ENCODE measurements at places on chromosomes 6 and 20.

DNA sequence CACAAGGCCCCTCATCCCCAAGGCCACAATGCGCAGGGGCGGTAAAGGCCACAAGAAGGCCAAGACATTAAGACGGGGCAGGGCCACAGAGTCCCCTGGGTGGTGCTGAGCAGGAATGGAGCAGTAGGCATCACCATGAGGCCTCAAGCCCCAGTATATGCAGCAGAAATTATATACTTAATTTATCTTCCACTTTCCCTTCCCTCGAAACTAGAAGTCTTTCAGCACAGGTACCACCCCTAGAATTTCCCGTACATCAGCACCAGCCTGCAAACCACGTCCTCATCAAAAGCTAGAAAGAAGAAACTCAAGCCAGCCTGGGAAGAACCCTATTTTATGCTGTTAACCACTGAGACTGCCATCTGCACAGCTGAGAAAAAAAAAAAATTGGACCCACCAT is 89.4 kb downstream of the PLG start:
- DNase-seq: no peak

DNA sequence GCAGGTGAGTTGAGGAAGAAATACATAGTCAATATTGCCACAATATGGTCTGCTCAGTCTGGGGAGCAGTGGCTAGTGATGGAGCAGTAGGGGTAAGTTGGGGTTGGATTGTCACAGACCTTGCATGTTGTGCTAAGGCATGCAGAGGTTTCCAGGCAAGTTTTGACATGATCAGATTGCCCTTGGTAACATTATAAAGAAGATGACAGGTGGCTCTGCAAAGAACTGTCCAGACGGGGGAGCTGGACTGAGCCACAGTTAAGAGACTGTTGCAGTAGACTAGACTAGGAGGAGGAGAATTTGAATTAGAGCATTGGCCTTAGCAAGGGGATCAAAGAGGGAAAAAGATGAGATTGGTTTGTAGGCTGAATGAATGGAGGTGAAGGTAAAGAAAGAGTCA is 23.4 kb downstream of the ATRN start:
- peak; percentile 18 for DNase-seq

- DNase-seq: no peak
These were observed 564.3 kb upstream of the MARCKS start for GRCh38 chr6:113292646-113293422.

DNA sequence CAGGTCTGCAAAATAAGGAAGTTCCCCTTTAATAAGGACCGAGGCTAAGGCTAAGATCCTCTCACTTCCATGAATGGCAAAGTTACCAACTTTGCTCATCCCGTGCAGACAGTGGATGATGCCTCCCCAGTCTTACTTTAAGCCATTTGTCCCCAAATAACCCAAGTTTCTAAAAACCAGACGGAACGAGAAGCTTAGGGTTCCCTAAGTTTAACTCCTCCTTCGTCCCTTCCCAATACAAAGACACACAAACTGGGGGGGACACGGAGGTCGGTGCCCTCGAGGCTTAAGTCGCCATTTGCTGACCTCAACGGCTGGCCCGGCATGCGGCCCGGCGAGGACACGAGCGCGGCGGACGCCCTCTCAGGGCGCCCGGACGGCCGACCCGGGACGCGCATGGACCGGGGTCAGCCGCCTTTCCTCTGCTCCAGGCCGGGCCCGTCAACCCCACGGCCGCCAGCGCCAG is 527 bp downstream of the FBXO30 start:
- peak; percentile 61 for DNase-seq

- no peak for DNase-seq
These were observed 518.7 kb upstream of the RNF217 start for GRCh38 chr6:124443541-124443940.

- DNase-seq: no peak
These were observed 33.0 kb downstream of the RPP40 start for GRCh38 chr6:4970739-4971395.

- peak; percentile 52 for DNase-seq
These were observed 143.9 kb downstream of the BCAS1 start for GRCh38 chr20:53926428-53927028.

DNA sequence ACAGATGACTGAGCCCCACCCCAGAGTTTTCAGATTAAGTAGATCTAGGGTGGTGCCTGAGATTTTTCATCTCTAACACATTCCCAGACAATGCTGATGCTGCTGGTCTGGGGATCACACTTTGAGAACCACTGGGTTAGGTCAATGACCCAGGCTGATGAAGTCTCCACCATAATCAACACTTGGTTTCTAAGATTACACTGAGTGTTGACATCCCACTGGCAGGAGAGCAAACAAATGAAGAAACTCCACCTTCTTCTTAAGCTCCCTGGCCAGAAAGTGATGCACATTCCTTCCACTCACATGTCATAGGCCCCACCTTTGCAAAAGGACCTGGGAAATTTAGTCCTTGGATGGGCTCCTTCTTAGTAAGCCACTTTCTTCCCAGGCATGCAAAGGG is 53.1 kb downstream of the MAFB start:
- DNase-seq: no peak

- no peak for DNase-seq
These were observed 281.2 kb upstream of the JAG1 start for GRCh38 chr20:10954908-10955580.

- DNase-seq: no peak
These were observed 358.3 kb upstream of the SULF2 start for GRCh38 chr20:48143435-48144081.

- no peak for DNase-seq
These were observed 31.8 kb upstream of the HBS1L start for GRCh38 chr6:135086414-135086764.

GRCh38 chr6:109062216-109062615 is 32.4 kb downstream of the SESN1 start:
- no peak for DNase-seq

Measured in SK-MEL-5 (cell line).